Thyroid gland (tissue), 4 donors: ENCODE measurements at places on chromosomes 11 and 22. TPM values are rescaled to one million over a fixed set of nuclear protein-coding genes. Genes with fewer than 3 reads are reported as not detected.

- H3K36me3 ChIP-seq = no peaks in the 10 kb centered on the region
- no peak overlapping the region for H3K4me3 ChIP-seq
- H3K27ac ChIP-seq = no peak overlapping the region
- no peaks in the 10 kb centered on the region for H3K4me1 ChIP-seq
Measured at GRCh38 chr11:97638641-97639224, 1248.9 kb downstream of the JRKL start.

DNA sequence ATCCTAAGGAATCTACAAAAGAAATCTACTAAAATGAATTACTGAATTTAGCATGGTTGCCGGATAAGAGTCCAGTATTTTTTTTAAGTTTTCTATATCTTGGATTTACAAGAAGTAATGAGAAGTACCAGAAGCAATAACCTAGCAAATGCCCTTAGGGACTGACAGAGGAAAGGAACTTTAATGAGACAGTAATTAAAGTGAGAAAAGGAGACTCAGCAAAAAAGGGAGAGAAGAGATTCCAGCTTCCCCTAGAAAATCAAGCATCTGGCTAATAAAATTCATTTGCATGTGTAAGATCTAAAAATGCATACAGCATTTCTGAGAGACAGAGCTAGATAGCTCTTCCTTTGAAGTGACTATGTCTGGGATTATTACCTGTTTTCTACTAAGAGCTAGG is 39.1 kb downstream of the IZUMO1R start:
- H3K4me1 ChIP-seq = no peaks in the 10 kb centered on the region
- H3K4me3 ChIP-seq = no peak overlapping the region
- no peak for DNase-seq
- no peaks in the 10 kb centered on the region for H3K36me3 ChIP-seq
- no peak overlapping the region for H3K27ac ChIP-seq

GRCh38 chr22:44365832-44366231 is 53.1 kb upstream of the SHISAL1 start:
- no peaks in the 10 kb centered on the region for H3K27me3 ChIP-seq
- no peaks in the 10 kb centered on the region for H3K36me3 ChIP-seq
- H3K4me3 ChIP-seq = no peak overlapping the region

DNA sequence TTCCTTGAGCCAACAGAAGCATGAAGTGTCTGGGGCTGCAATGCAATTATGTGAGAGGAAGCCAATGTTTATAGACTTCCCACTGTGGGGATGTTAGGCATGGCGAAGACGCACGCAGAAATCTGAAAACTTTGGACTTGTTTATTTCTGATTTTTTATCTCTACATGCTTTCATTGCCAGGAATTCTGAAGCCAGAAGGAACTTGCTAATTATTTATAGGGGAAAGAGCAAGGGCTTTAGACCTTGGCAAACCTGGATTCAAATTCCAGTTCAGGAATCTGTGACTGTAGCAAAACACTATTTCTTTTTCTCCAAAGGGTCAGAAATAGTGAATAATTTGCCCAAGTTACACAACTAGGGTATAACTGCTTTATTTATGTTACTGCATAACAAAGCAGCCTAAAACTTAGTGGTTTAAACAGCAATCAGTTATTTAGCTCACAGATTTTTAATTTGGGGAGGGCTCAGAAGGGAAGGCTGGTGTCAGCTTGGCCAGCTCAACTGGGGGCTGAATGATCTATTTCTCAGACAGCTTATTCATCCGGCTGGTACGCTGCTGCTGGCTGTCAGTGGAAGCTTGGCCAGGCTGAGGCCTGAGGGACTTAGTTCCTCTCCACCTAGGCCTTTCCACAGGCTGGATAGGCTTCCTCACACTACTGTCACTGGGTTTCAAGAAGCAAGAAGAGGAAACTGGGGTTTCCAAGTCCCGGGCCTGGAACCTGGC is 1.9 kb upstream of the OR6Q1 start:
- no peaks in the 10 kb centered on the region for H3K36me3 ChIP-seq
- no peaks in the 10 kb centered on the region for H3K4me1 ChIP-seq
- no peaks in the 10 kb centered on the region for H3K27me3 ChIP-seq
- DNase-seq = no peak
- no peak overlapping the region for H3K4me3 ChIP-seq
- H3K27ac ChIP-seq = no peak overlapping the region

- H3K27me3 ChIP-seq = no peaks in the 10 kb centered on the region
- H3K36me3 ChIP-seq = no peaks in the 10 kb centered on the region
- no peak overlapping the region for H3K27ac ChIP-seq
- H3K4me3 ChIP-seq = no peak overlapping the region
Measured at GRCh38 chr11:114262681-114263512, 33.3 kb upstream of the NNMT start.

DNA sequence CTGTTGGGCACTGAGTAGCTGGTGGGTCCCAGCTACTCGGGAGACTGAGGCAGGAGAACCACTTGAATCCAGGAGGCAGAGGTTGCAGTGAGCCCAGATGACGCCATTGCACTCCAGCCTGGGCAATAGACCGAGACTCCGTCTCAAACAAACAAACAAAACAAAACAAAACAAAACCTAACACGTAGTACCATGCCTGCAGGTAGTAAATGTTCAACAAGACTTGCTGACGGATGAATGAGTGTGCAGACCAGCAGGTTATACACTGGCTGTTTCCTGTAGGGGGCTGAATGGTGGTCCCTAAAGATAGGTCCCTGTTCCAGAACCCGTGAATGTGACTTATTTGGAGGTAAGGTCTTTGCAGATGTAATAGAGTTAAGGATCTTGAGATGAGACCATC is 12.8 kb upstream of the MRGPRD start:
- DNase-seq = no peak
- no peaks in the 10 kb centered on the region for H3K4me1 ChIP-seq
- no peak overlapping the region for H3K27ac ChIP-seq
- H3K27me3 ChIP-seq = no peaks in the 10 kb centered on the region
- H3K4me3 ChIP-seq = no peak overlapping the region

GRCh38 chr11:8745431-8746253 is 63.0 kb downstream of the RPL27A start:
- H3K27me3 ChIP-seq = no peaks in the 10 kb centered on the region
- DNase-seq = no peak
- H3K27ac ChIP-seq = no peak overlapping the region
- no peaks in the 10 kb centered on the region for H3K36me3 ChIP-seq
- H3K4me3 ChIP-seq = no peak overlapping the region
- peaks cover 25% of the 10 kb centered on the region for H3K4me1 ChIP-seq

DNA sequence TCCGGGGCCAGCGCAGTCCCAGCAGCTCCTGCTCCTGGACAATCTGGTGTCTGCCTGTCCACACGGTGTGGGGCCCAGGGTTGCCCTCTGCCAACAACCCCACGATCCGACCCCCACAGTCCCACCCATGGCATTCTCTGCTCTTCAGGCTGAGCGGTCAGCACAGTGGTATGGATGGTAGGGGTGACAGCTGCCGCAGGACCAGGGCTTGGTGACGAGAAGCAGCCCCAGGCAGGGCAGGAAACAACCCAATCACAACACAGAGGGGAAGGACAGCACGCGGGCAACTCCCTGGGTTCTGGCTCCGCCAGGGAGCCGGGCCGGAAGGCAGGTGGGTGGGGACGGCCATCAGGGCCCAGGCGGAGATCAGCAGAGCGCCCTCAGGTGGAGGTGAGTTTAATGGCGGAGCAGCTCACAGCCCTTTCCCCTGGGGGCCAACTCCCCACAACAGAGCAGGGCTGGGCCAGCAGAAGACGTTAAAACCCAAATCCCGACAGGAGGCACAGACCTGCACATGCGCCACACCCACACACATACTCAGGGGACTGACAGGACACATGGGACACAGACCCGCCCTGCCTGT is 5.3 kb upstream of the CHADL start:
- H3K4me1 ChIP-seq = no peaks in the 10 kb centered on the region
- H3K4me3 ChIP-seq = no peak overlapping the region
- H3K27me3 ChIP-seq = no peaks in the 10 kb centered on the region
- no peak for DNase-seq

- H3K4me3 ChIP-seq = no peak overlapping the region
- H3K27ac ChIP-seq = peak overlapping the region; percentile 89
- H3K4me1 ChIP-seq = peaks cover 92% of the 10 kb centered on the region
- no peaks in the 10 kb centered on the region for H3K27me3 ChIP-seq
Measured at GRCh38 chr11:48093323-48093722, 113.0 kb downstream of the PTPRJ start.

GRCh38 chr11:74008373-74009229 is at the start of gene UCP3:
Gene UCP3, minus strand, starts transcription at chr11:74009085. Its CDS starts 2,043 bp downstream, at chr11:74007042.
- H3K4me3 ChIP-seq = no peak within 1 kb of the TSS
- DNase-seq = peak; percentile 40
- H3K36me3 ChIP-seq = peaks cover 3% of the 10 kb centered on the region
- H3K27me3 ChIP-seq = no peaks in the 10 kb centered on the region

DNA sequence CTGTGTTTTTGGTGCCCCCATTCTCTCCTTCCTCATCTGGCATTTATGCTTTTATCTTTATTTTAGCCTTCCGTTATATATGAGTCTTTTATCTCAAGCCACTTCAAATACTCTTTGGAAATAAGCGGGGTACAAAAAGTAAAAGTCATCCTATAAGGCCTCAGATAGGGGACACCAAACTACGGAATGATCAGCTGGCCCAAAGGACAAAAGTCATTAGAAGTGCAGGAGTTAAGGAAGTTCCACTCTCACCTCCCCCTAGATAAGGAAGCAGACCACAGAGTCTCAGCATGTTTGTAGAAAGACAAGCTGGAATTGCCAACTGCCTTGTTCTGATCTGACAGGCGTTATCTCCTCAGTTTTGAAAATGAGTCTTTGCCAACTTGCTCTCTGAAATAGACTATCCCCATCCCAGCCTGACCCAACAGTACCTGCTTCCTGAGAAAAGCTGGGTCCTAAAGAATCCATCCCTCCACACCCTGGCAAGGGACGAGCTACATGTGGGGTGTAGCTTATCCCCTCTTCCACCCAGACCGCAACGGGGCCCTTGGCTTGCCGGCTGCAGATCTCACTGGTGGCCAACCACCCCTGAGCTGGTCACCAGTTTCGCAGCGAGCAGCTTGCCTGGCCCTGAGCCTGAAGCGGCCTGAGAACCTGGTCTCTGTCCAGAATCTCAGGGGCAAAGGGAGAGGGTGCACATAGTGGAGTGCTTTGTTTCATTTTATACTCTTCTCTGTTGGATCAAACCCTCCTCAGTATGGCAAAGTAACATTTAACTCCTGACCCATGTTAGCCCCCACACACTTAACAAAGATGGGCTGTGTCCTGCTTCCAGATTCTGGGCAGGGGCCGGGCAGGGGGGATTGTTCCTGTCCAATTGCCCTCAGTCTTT is 13.8 kb downstream of the FADS2 start:
- no peaks in the 10 kb centered on the region for H3K4me1 ChIP-seq
- H3K4me3 ChIP-seq = no peak overlapping the region
- DNase-seq = no peak
- H3K27ac ChIP-seq = no peak overlapping the region
- no peaks in the 10 kb centered on the region for H3K27me3 ChIP-seq

GRCh38 chr11:110886288-110886970 is 174.2 kb upstream of the ARHGAP20 start:
- H3K36me3 ChIP-seq = no peaks in the 10 kb centered on the region
- no peaks in the 10 kb centered on the region for H3K27me3 ChIP-seq
- H3K4me3 ChIP-seq = no peak overlapping the region

- no peaks in the 10 kb centered on the region for H3K36me3 ChIP-seq
- peak; percentile 71 for DNase-seq
- H3K27ac ChIP-seq = no peak overlapping the region
- no peaks in the 10 kb centered on the region for H3K27me3 ChIP-seq
- peaks cover 3% of the 10 kb centered on the region for H3K4me1 ChIP-seq
Measured at GRCh38 chr11:119666463-119667131, 62.4 kb downstream of the NECTIN1 start.

- DNase-seq = peak; percentile 72
- H3K4me1 ChIP-seq = peaks cover 5% of the 10 kb centered on the region
- no peak overlapping the region for H3K4me3 ChIP-seq
- no peak overlapping the region for H3K27ac ChIP-seq
- H3K36me3 ChIP-seq = no peaks in the 10 kb centered on the region
Measured at GRCh38 chr11:4032097-4032496, 62.5 kb upstream of the RRM1 start.

DNA sequence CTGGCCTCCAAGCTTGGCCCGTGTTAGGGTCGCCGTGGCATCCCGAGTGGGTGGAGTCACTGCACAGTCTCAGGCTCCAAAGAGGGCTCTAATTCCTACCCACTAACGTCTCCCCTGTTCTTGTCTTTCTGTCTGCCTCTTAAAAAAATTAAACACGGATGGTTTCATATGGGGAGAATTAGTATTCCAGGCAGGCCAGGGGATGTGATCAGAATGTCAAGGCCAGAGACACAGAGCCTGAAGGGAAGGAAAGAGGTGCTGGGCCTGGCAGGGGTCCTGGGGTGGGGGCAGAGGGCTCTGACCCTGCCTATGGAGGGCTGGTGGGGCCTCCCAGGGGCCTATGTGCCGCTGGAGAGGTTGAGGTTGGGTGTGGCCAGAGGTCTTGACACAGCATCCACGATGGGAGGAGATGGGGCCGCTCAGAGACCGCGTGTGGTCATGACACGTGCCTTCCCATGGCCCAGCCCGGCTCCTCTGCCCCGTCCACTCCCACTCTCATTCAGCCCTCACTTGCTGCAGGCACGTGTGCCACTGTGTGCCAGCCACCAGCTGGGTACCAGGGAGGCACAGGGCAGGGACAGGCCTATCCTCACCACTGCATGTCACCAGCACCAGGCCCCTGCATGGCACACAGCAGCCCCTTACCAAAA is 56.5 kb downstream of the FLRT1 start:
- H3K4me3 ChIP-seq = no peak overlapping the region
- H3K27ac ChIP-seq = peak overlapping the region; percentile 87
- no peaks in the 10 kb centered on the region for H3K36me3 ChIP-seq
- DNase-seq = no peak

DNA sequence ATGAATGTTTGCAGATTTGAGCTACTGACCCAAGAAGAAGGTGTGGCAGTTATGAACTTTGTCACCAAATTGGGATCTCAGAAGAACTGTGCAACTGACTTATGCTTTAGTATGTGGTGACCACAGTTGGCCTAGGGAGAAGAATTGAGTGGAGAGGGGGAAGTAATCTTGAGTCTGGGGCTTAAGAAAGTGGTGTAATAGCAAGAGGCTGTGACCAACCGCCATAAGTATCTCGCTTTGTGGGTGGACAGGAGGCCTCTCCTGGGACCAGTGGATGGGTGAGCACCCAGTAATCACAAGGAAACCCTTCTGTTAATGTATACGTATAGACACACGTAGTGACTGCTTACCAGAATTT is 12.7 kb upstream of the IL10RA start:
- DNase-seq = no peak
- H3K27ac ChIP-seq = no peak overlapping the region
- H3K4me1 ChIP-seq = peaks cover 20% of the 10 kb centered on the region
- H3K36me3 ChIP-seq = no peaks in the 10 kb centered on the region

- H3K27me3 ChIP-seq = no peaks in the 10 kb centered on the region
- peak overlapping the region; percentile 57 for H3K27ac ChIP-seq
- H3K36me3 ChIP-seq = no peaks in the 10 kb centered on the region
- peaks cover 29% of the 10 kb centered on the region for H3K4me1 ChIP-seq
- DNase-seq = no peak
- peak overlapping the region; percentile 61 for H3K4me3 ChIP-seq
Measured at GRCh38 chr11:73306977-73307322, 1.1 kb upstream of the ARHGEF17 start.

GRCh38 chr22:25109878-25110595 is 89.6 kb upstream of the CRYBB3 start:
- no peak overlapping the region for H3K27ac ChIP-seq
- DNase-seq = no peak
- H3K4me1 ChIP-seq = peaks cover 44% of the 10 kb centered on the region
- H3K4me3 ChIP-seq = no peak overlapping the region
- H3K36me3 ChIP-seq = no peaks in the 10 kb centered on the region

THAP12 gene
- total RNA-seq = 43.8 TPM

IGSF9B gene
- total RNA-seq = 14.3 TPM

DGAT2 gene
- 9.9 TPM for total RNA-seq

PSMA1 gene
- total RNA-seq = 130 TPM

TMPRSS4 gene
- total RNA-seq = 0.83 TPM

C11orf16 gene
- not detected for total RNA-seq

ZP1 gene
- not detected for total RNA-seq

CREB3L1 gene
- 0.88 TPM for total RNA-seq

ACRV1 gene
- total RNA-seq = not detected

ADORA2A gene
- total RNA-seq = 3.0 TPM

ANGPTL5 gene
- 1.2 TPM for total RNA-seq
